ENCODE measurements at places on chromosomes 2 and 18. TPM values are rescaled to one million over a fixed set of nuclear protein-coding genes. Genes with fewer than 3 reads are reported as not detected.

The PLEK gene
- total RNA-seq: 0.32 TPM

The BCL11A gene
- total RNA-seq: 1.2 TPM

The SERPINE2 gene
- 630 TPM for total RNA-seq

The TCF4 gene
- total RNA-seq: 136 TPM

The PLGLB1 gene
- 2.2 TPM for total RNA-seq

The ECEL1 gene
- total RNA-seq: not detected

The CHRNG gene
- total RNA-seq: not detected

The SOX11 gene
- 0.13 TPM for total RNA-seq

The RAX gene
- not detected for total RNA-seq

The RNF144A gene
- total RNA-seq: 18.9 TPM

The ZBTB7C gene
- total RNA-seq: 2.5 TPM

The LMAN2L gene
- 16.9 TPM for total RNA-seq

The PSD4 gene
- 4.2 TPM for total RNA-seq

The DCDC2C gene
- not detected for total RNA-seq

The SP100 gene
- total RNA-seq: 157 TPM
